ENCODE measurements at places on chromosomes 6 and 20.

- no peak for DNase-seq
These were observed 23.5 kb downstream of the DHX35 start for GRCh38 chr20:38985603-38986170.

DNA sequence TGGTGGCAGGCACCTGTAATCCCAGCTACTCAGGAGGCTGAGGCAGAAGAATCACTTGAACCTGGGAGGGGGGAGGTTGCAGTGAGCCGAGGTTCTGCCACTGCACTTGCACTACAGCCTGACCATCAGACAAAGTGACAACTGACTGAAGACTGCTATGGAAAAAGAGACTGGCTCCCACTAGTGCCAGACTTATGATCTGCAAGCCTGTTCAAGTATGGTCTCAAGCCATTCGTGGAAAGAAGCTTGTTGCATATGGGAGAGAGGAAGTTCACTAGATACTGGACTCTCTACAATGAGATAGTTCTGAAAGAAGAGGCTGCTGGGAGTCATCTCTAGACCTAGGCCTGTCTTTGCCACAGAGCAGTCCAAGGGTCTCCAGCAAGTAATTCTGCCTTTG is 26.7 kb downstream of the MDN1 start:
- no peak for DNase-seq

DNA sequence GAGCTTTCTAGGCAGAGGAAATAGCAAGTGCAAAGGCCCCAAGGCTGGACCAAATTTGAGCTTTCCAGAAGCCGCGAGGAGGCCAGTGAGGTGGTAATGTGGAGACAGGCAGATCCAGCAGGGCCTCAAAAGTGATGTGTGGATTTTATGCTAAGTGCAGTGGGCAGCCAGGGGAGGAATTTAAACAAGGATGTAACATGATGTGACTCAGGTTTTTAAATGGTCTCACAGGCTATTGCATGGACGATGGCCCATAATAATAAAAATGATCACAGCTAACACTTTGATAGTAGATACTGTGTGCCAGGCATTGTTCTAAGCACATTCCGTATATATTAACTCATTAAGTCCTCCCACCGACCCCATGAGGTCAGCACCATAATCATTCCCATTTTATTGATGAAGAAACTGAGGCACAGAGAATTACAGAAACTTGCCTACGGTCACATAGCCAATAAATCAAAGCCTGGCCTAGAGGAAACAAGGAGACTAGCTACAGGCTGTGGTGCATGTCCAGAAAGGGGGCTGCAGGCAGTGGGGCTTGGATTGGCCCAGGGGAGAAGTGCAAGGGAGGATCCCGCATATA is 18.0 kb upstream of the PREX1 start:
- no peak for DNase-seq

DNA sequence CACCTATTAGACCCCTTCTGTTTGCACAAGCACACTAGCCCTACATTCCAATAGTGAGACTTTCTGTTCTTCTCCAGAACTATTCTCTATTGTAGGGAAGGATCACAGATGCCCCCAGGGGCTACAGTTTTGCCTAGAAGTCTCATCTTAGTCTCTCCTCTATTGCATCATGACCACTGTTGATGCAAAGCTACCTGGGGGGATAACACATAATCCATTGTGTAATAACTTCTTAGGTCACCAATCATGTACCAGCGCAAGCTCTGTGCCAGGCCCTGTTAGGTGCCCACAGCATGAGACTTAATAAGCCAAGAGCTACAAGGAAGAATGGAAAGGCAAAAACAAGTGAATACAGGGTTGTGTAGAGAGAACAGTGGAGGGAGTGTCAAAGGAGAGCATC is 98.1 kb upstream of the TNFAIP3 start:
- no peak for DNase-seq

DNA sequence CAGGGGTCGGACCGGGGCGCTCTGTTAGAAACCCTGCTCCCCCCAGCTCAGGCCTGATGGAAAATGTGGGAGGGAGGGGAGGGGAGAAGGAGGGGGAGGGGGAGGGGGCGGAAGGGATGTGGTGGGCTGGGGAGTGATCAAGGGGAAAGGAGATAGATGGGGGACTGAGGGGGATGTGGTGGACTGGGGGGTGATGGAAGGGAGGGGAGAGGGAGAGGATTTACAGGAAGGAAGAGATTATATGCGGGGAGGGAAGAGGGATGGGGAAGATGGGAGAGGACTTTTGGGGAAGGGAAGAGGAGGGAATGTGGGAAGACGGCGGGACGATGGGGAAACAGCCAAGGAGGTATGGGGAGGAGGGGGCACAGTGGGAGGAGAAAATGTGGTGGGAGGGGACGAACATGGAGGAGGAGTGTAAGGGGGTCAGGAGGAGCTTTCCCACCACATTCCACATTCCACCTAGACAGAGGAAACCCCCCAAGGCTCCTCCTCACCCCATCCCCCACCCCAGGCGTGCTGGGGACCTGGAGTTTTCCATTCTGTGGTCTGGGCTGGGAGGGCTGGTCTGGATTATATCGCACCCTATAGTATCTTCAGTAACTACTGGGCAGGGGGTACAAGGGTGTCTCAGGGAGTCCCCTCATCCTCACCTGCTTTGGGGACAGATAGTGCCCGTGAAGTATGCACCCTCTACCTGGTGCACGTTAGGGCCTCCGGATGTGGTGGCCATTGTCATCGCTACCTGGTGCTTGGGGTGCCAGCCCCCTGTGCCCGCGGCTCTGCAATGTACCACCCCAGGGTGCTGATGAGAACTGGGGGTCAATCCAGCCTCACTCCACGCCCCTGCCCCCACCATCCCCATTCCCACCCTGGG is 578 bp upstream of the PTGIS start:
- DNase-seq = no peak

DNA sequence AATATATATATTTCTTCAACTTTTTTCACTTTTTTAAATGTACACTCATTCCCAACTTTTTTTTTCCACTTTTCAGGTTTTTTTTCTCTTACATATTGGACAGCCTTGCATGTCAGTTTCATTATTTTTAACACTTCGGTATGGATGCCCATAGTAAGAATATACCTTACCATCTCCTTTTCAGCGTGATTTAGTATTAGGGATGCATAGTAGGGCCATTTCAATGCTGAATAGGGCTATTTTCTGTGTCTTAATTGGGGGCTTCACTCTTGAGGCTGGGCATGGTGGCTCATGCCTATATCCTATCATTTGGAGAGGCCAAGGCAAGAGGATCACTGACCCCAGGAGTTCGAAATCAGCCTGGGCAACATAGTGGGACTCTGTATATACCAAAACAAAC is 6.7 kb downstream of the RNF114 start:
- DNase-seq = no peak

DNA sequence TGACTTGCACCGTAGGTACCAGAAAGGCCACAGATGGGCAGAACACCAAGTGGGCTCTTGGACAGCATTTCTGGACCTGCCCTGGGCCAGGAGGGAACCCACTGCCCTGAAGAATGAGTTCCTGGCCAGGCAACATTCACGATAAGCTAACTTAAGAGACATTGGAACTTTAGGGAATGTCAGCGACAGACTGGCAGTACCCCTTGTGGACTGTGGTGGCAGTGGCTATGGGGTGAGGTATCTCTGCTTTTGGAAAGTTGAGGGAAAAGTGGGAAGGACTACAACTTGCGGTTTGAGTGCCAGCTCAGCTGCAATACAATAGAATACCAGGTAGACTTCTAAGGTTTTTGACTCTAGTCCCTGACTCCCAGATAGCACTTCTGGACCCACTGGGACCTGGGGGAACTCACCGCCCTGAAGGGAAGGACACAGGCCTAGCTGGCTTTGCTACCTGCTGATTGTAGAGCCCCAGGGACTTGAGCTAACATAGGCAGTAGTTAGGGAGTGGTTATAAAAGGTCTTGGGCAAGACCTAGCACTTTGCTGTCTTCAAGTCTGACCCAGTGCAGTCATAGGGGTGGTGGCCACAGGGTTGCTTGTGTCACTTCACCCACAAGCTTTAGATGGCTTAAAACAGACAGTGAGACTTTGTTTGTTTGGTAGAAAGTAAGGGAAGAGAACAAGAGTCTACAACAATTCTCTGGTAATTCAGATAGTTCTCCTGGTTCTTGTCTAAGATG is 617.6 kb downstream of the COL12A1 start:
- no peak for DNase-seq

GRCh38 chr6:26367114-26367513 is 2.1 kb downstream of the BTN3A2 start:
- no peak for DNase-seq

DNA sequence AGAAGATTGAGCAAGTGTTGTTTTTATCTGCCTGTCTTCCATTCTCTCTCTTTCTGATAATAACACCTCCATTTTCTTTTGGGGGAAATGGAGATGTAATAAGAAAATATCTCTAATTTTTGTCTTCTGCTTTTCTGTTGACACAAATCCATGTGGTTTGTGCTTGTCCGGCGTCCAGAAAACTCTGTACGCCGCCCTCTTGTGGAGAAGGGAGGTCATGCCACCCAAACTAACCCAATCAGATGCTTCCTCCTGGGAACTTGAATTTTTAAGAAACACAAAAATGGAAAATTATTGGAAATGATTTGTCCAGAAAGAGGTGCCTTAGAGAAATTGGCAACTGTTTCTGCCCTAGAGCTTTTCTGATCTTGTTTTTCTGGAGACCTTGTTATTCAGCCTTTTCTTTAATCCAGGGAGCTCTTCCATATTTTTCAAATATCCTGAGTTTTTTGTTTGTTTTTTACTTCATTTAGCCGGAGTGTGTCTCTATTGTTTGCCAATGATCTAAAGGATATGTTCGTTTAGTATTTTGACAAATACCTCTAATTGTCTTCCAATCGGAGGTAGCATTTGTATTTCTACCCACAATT is 17.8 kb upstream of the FNDC1 start:
- DNase-seq = peak; percentile 34

- DNase-seq = no peak
These were observed 84.2 kb downstream of the MRPL14 start for GRCh38 chr6:44042989-44043478.

GRCh38 chr6:13274707-13275434 is 53.5 kb downstream of the TBC1D7 start:
- DNase-seq = no peak

GRCh38 chr6:134288538-134289203 is 29.2 kb downstream of the SGK1 start:
- no peak for DNase-seq

- DNase-seq = no peak
These were observed 57.1 kb downstream of the CDH22 start for GRCh38 chr20:46251211-46251673.

- no peak for DNase-seq
These were observed 104.6 kb downstream of the DTD1 start for GRCh38 chr20:18692447-18692846.

- DNase-seq = peak; percentile 86
These were observed 32.2 kb upstream of the ID1 start for GRCh38 chr20:31572701-31573554.

DNA sequence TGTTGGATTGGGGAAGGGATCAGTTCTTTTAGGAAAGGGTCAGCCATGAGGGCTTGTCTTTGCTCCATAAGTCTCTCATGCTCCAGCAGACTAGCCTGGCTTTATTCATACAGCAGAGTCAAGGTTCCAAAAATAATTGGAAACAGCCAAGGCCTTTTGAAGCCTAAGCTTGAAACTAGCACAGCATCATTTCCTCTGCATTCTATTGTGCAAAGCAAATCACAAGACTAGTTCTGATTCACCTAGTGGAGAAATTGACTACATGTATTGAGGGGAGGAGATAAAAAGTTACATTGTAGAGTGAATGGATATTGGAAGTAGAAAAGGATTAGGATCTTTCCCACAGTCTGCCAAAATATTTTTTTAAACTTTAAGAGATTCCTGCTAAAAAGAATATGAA is 159.3 kb upstream of the PLCB4 start:
- no peak for DNase-seq

DNA sequence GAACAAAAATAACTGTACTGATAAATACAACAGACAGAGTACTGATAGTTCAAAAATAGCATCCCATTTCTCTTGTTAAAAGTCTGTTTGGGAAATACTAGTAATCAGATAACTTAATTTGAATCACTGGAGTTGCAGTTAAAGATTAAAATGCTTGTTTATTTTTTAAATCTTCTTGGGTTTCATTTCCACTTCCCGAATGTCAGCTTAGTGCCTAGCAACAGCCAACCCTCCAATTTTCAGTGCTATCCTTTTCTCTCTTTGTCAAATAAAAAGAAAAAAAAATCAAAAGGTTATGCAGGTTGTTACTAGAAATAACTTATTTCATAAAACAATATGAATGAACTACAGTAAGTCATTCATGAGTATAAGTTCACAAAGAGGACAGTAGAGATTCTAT is 257.7 kb upstream of the STXBP5 start:
- DNase-seq = no peak

GRCh38 chr20:4087923-4088322 is 72.6 kb upstream of the RNF24 start:
- DNase-seq = no peak

- DNase-seq = no peak
These were observed 798 bp downstream of the DSP start for GRCh38 chr6:7542065-7542873.

- no peak for DNase-seq
These were observed 149.9 kb upstream of the PTPN1 start for GRCh38 chr20:50360218-50360672.

DNA sequence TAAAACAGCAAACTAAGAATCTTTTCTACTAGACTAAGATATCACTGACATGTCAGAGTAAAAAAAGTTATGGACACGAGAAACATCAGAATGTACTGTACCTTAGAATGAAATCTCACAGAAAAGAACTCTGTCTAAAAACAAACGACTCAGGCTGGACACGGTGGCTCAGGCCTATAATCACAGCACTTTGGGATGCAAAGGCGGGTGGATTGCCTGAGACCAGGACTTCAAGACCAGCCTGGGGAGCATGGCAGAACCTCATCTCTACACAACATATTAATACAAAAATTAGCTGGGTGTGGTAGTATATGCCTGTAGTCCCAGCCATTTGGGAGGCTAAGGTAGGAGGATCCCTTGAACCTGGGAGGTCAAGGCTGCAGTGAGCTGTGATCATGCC is 122.6 kb downstream of the PRND start:
- no peak for DNase-seq

DNA sequence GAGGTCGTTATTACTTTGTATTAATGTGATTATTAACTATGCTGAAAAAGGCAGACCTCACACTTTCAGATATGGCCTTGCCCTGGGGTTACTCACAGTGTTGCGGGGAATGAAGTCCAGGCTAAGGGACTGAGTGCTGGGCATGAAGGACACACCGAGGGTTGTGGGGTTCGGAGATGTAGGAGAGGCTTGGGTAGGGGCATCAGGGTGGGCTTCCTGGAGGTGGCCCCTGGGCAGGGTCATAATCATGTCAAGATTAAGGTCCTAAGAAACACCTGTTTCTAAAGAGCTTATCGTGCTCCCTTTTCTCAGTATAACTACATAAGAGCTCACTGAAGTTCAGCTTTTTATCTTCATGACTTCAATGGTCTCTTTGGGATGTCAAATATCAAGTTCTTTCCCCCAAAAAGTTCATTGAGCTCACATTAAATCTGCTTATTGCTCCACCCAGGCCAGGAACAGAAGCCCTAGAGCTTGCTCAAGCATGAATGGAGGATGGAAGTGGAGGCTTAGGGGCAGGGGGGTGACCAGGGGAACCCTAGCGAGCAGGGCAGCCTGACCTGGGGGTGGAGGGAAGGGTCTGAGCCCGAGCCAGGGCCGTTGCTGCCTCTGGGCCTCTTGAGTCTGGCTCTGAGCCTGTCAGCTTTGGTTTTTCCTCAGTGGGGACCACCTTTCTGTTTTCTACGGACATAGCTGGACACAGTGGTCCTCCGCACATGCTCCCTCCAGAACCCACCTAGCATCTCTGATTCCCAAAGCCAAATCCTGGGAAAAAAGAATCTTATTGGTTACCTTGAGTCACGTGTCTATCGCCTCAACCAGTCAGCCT is 37.3 kb upstream of the TGM2 start:
- DNase-seq = no peak
